ENCODE measurements at places on chromosomes 2 and 18. TPM values are rescaled to one million over a fixed set of nuclear protein-coding genes. Genes with fewer than 3 reads are reported as not detected.

Gene ZDBF2
- 8.5 TPM for total RNA-seq

Gene REG3A
- not detected for total RNA-seq

Gene CMPK2
- 0.35 TPM for total RNA-seq

Gene CPSF3
- 37.9 TPM for total RNA-seq

Gene CHRND
- total RNA-seq = not detected

Gene ABCG8
- not detected for total RNA-seq

Gene RFTN2
- total RNA-seq = 9.0 TPM

Gene PTPN2
- total RNA-seq = 36.3 TPM

Gene SLC4A3
- total RNA-seq = 1.7 TPM

Gene INPP1
- total RNA-seq = 4.9 TPM

Gene CRYGC
- total RNA-seq = not detected

Gene CERKL
- not detected for total RNA-seq

Gene NFATC1
- total RNA-seq = 1.3 TPM

Gene FBXO36
- total RNA-seq = 1.4 TPM

Gene TUBA3E
- not detected for total RNA-seq
